ENCODE measurements at places on chromosomes 2 and 18.

DNA sequence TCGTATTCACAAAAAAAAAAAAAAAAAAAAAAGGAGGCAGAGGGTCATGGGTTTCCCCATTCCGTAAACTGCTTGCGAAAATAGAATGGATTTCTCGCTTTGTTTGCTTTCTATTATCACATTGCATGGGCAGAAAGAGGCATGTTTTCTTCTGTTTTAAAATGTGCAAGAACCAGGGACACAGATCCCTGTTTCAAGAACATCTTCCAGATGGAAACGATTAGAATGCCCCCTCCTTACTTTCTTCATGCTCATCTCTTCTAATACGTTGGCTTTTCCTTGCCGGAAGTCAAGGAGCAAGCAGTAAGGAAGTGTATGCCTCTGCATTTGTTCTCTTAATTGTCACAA is 51.0 kb upstream of the ZNF516 start:
- DNase-seq: no peak

DNA sequence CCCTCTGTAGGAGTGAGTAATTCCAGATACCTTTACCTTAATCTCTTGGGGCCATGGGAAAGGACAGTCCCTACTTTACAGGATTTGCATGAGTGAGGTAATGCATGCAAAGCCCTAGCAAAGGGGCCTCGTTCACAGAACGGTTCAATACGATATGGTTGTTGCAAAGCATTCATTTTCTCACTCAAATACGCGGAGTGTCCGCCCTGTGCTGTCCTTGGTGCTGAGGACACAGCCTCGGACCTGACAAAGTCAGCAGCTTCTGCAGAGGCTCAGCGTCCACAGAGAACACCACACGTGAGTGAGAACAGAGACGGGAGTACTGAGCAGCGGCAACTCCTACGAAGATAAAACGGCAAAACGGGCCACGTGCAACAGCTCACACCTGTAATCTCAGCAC is 125.7 kb downstream of the EIPR1 start:
- DNase-seq: no peak

DNA sequence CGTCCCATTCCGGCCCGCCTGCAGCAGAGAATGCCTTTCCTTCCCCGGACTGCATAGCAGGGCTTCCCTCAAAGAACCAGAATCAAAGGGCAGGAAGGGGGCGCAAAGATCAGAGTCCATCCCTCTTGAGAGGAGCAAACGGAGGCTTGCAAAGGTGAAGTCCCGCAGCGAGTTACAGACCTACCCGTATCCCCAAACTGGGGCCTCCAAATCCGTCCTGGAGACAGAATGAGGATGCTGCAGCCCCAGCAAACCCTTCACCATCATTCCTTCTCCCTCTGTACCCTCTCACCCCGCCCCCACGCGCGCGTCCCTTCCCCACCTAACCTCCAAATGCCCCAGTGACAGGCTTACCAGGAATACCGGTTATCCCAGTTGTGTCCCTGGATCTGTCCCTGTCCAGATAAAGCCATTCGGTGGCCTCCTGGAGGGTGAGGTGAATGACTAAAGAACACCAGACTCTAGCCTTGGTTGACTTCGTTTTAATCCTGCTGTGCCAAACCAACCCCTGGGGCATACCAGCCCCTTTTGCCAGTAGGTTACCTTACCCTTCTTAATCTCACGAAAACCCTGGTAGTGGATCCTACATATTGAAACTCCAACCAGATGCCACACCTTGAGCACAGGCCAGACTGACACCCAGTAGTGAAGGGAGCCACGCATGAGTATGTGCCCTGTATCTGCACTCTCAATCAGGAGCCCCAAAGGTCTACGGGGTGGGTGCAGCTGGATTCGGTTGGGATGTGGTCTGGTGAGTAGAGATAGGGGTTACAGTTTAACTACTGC is 961 bp upstream of the SLC40A1 start:
- DNase-seq: no peak

- DNase-seq: no peak
These were observed 49.3 kb downstream of the SLC39A10 start for GRCh38 chr2:195706161-195706900.

- no peak for DNase-seq
These were observed 1699.3 kb upstream of the TMEFF2 start for GRCh38 chr2:193894081-193894480.

- no peak for DNase-seq
These were observed 13.3 kb downstream of the DAPL1 start for GRCh38 chr2:158808426-158808825.

- DNase-seq: no peak
These were observed 191.2 kb downstream of the BCL2 start for GRCh38 chr18:63128237-63128974.

DNA sequence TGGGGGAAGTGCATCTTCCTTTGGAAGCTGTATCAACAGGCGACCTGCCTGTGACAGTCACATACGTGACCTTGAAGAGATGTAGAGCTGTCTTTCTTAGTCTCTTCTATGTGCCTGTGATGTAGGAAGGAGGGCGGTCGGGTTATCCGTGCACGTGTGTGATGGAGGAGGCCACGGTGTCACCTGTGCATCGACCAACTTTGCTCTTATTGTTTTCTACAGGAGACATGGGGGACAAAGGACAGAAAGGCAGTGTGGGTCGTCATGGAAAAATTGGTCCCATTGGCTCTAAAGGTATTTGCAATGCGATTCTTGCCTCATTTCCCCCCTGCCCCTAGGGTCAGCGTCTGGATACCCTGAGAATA is 20.7 kb upstream of the ALLC start:
- no peak for DNase-seq

DNA sequence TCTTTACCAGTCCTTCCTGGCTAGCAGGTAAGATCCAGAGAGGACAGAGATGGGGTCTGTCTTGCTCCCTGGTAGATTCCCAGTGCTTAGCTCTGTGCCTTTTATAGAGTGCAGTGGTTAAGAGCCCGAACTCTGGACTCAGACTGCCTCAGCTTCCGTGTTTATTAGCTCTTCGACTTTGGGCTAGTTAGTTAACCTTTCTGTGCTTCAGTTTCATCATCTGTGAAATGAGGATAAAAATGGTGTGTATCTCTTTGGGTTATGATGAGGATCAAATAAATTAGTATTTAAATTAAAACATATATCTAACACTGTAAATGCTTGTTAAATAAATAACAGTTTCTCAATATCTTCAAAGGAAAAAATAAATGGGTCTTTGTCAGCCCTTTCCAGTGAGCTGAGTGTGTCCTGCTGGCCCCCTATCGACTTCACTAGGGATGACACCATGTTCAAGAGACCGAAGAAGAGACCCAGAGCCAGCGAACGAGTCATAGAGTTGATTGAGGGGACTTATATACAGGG is 38.2 kb downstream of the CERS6 start:
- no peak for DNase-seq

DNA sequence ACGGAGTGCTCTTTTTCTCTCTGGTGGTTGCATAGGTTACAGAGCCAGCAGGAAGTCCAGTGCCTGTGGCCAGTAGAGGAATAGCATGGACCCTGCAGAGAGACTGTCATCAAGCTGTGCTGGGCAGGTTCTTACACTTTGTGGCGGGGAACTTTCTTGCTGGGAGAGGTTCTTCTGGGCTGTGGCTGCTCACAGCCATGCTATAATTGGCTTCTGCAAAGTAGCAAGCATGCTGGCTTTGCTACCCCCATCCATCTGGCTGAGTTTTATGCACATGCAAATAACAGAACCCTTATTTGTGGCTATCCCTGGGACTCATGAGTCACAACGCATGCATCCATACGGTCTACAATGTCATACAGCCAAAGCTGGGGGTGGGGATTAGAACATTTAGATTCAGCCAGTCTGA is 68.9 kb downstream of the PLCL1 start:
- DNase-seq: no peak

DNA sequence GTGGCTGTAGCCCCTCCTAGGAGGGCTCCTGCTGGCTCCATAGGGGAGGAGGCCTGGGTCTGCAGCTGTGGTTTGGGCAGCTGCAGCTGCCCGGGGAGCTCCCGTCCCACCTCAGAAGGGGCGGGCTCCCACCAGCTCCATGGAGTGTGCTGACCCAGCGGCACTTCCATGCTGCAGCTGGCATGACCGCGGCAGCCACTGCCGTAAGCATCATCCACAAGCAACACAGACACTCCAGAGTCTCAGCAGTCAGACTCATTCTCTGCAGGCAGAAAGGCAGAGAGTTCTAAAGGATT is 660.1 kb upstream of the RAB6C start:
- DNase-seq: no peak

GRCh38 chr18:63578357-63578958 is 8.7 kb upstream of the SERPINB13 start:
- no peak for DNase-seq

GRCh38 chr2:146992466-146992865 is 852.4 kb upstream of the ACVR2A start:
- no peak for DNase-seq

- DNase-seq: no peak
These were observed 178.2 kb downstream of the TDRD15 start for GRCh38 chr2:21301871-21302455.

- DNase-seq: no peak
These were observed 323.0 kb downstream of the TXNL1 start for GRCh38 chr18:56315363-56315762.

DNA sequence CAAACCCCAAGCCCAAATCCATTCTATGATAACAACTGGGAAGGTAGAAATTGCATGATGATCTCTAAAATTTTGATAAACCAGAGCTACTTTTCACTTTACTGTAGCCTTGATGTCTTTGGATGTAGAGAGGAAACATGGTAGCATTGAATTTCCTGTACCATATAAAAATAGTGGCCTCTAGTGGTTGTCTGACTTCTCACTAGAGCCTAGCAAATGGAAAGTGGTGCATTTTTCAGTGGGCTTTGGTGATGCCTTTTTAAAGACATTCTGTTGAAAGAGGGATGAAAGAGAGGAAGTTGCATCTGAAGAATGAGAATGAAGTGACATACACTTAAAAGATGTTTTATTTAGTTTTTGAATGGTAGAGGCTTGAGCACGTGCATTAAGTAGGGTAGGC is 662.2 kb downstream of the XIRP2 start:
- no peak for DNase-seq

Data from activated T-helper 1 cell treated with anti-CD3 and anti-CD28 coated beads, Interleukin-2, amount 50 U/mL, for 16 hours (primary cell).